ENCODE measurements at places on chromosomes 1 and 21.

DNA sequence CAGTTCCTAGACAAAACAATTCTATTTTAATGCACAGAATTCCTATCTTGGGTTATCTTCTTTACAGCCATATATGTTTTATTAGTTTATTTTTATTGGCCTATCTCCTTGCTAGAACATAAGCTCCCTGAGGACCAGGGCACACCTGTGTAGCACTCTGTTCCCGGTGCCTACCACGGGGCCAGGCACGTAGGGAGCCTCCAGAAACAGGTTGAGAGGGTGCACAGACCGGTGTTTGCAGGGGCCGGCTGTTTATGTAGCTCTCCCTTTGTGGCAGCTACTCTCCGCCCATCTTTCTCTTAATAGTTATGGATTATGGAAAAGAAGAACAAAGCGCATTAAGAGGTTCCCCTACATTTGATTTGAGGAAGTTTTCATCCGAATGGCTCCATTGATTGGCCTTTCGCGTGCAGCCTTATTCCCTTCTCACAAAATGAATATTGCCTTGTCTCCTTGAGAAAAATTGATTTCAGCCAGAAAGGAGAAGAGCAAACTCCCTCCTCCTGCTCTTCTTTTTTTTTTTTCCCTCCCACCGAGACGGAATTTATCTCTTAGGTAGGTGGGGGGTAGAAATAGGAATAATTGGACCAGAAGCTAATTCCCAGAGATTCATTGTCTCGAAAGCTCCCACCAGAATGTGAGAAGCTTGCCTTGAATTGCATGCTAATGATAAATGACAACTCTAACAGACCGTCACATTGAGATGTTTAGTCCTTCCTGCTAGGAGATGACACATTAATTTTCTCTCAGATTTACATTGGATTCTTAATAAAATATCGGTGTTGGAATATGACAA, 447.4 kb downstream of the CAMTA1 start:
- no peak for DNase-seq

- no peak for DNase-seq
Measured at GRCh38 chr1:185042737-185043136, 2.6 kb upstream of the RNF2 start.

DNA sequence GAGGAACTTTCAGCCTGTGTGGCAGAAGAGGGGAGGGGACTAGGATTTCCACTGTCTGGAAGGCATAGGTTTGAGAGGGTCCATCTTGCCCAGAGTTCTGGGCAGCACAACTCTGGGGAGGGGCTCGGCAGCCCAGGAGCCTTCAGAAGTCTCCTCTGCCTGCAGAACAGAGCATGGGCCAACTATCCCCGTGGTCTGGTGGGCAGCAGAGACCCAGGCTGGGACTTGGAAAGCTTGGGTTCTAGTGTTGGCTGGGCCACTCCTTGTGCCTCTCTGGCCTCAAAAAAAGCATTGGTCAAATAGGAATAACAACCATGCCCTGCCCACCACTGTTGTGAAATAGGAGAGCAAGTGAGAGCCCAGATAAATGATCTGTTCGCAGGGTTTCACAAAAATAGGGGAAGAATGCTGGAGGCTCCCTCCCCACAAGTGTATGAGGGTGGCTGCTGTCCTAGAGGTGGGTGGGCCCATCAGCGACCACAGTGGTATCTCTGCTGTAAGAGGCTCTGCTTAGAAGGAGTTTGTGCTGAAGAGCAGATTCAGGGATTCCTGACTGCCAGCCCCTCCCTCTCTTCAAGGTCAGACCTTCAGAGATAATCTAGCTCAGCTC, 8.9 kb downstream of the EPHA10 start:
- no peak for DNase-seq

- no peak for DNase-seq
Measured at GRCh38 chr1:214445831-214446614, 105.4 kb downstream of the PTPN14 start.
